ENCODE measurements at places on chromosomes 4 and X. TPM values are rescaled to one million over a fixed set of nuclear protein-coding genes. Genes with fewer than 3 reads are reported as not detected.

DNA sequence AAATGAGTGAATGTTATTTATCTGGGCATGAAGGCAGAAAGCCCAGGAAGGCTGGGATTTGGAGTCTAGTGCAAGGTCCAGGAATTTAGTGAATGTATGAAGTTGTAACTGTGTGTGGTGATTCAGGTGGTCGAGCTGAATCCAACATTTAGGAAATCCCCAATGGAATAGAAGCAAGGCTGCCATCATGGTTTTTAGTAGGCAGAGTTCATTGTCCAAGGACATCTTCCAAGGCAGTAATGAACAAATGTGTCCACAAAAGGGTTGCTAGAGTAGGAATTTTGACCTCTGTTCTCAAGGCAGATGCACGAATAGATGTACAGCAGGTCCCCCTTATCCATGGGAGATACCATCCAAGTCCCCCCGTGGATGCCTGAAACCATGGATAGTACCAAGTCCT, 42.9 kb upstream of the ACSL1 start:
- H3K4me3 ChIP-seq, result no peak overlapping the region
- no peak overlapping the region for H3K27ac ChIP-seq
- H3K27me3 ChIP-seq, result no peaks in the 10 kb centered on the region
- DNase-seq, result no peak

GRCh38 chrX:102599951-102600579, 750 bp downstream of the ARMCX5 start:
- no peaks in the 10 kb centered on the region for H3K27me3 ChIP-seq
- peak overlapping the region; percentile 78 for H3K27ac ChIP-seq
- H3K36me3 ChIP-seq, result no peaks in the 10 kb centered on the region
- no peaks in the 10 kb centered on the region for H3K4me1 ChIP-seq
- DNase-seq, result no peak

DNA sequence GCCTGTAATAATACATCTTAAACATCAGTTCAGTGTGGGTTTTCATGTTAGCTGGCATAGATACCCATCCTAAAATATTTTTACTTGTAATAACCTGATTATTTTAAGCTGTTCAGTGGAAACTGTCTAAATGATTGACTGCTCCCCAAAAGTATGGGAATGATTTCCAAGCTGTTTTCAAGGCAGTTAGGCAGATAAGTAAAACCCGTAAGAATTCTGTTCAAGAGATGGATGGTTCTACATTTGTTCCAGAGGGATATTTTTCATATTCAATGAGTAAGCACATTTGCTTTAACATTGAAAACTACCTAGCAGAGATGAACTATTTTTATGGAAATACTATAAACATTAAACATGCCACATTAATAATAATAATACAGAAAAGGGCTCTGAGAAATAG, 161.1 kb downstream of the UNC5C start:
- no peak overlapping the region for H3K27ac ChIP-seq
- no peaks in the 10 kb centered on the region for H3K36me3 ChIP-seq
- H3K4me3 ChIP-seq, result no peak overlapping the region
- H3K27me3 ChIP-seq, result no peaks in the 10 kb centered on the region
- no peak for DNase-seq
- no peaks in the 10 kb centered on the region for H3K4me1 ChIP-seq

GRCh38 chr4:62822306-62822705, 1586.9 kb downstream of the TECRL start:
- H3K4me1 ChIP-seq, result no peaks in the 10 kb centered on the region
- H3K4me3 ChIP-seq, result no peak overlapping the region
- no peak overlapping the region for H3K27ac ChIP-seq
- no peak for DNase-seq
- no peaks in the 10 kb centered on the region for H3K36me3 ChIP-seq

GRCh38 chrX:20001588-20001987, 10.7 kb upstream of the BCLAF3 start:
- no peaks in the 10 kb centered on the region for H3K27me3 ChIP-seq
- no peaks in the 10 kb centered on the region for H3K4me1 ChIP-seq
- no peak overlapping the region for H3K4me3 ChIP-seq
- no peak for DNase-seq
- no peak overlapping the region for H3K27ac ChIP-seq
- H3K36me3 ChIP-seq, result no peaks in the 10 kb centered on the region

DNA sequence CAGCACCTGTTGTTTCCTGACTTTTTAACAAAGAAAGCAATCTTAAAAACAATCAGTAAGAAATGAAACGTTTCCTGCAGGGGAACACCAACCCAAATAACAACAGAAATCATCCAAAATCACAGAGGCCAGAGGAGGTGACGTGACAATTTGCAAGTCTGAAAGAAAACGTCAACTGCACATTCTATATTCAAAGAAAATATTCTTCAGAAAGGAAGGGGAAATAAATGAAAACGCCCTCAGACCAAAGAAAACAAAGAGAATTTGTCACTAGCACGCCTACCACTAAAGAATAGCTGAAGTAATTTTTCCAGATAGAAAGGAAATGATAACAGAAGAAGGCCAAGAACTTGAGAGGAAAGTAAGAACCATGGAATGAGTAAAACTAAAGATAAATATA, 74.4 kb downstream of the CASP3 start:
- H3K4me1 ChIP-seq, result no peaks in the 10 kb centered on the region
- no peak for DNase-seq
- H3K27ac ChIP-seq, result no peak overlapping the region
- no peaks in the 10 kb centered on the region for H3K36me3 ChIP-seq
- H3K4me3 ChIP-seq, result no peak overlapping the region

DNA sequence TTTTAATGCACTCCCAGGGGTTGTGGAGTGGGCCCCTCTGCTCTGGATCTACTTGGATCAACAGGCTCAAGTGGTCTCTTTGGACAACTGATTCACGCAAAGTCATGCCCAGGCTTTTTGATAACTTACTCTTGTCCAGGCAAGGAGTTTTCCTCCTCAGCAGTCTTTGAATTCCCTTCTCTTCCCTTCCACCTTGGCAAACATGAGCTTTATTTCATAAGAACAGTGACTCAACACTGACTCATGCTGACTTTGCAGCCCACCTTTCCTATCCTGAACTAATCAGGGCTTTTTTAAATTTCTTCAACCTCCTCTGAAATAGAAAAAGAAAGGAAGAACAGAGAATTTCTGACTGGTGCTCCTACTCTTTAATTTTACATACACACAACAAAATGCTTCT, 132.1 kb upstream of the LDB2 start:
- H3K36me3 ChIP-seq, result no peaks in the 10 kb centered on the region
- DNase-seq, result no peak
- no peaks in the 10 kb centered on the region for H3K27me3 ChIP-seq
- no peak overlapping the region for H3K27ac ChIP-seq
- no peak overlapping the region for H3K4me3 ChIP-seq
- no peaks in the 10 kb centered on the region for H3K4me1 ChIP-seq

- H3K4me1 ChIP-seq, result peaks cover 25% of the 10 kb centered on the region
- peak; percentile 73 for DNase-seq
- no peak overlapping the region for H3K4me3 ChIP-seq
Observed at GRCh38 chrX:2502120-2502667, 1.4 kb upstream of the DHRSX start.

- peak overlapping the region; percentile 41 for H3K4me3 ChIP-seq
- no peaks in the 10 kb centered on the region for H3K36me3 ChIP-seq
- H3K4me1 ChIP-seq, result peaks cover 9% of the 10 kb centered on the region
- no peak for DNase-seq
- H3K27me3 ChIP-seq, result no peaks in the 10 kb centered on the region
- H3K27ac ChIP-seq, result peak overlapping the region; percentile 92
Observed at GRCh38 chrX:48540028-48540375, 488 bp downstream of the TBC1D25 start.

GRCh38 chr4:56892691-56893090, 15.0 kb upstream of the REST start:
- H3K4me1 ChIP-seq, result no peaks in the 10 kb centered on the region
- no peak overlapping the region for H3K4me3 ChIP-seq
- no peak for DNase-seq

DNA sequence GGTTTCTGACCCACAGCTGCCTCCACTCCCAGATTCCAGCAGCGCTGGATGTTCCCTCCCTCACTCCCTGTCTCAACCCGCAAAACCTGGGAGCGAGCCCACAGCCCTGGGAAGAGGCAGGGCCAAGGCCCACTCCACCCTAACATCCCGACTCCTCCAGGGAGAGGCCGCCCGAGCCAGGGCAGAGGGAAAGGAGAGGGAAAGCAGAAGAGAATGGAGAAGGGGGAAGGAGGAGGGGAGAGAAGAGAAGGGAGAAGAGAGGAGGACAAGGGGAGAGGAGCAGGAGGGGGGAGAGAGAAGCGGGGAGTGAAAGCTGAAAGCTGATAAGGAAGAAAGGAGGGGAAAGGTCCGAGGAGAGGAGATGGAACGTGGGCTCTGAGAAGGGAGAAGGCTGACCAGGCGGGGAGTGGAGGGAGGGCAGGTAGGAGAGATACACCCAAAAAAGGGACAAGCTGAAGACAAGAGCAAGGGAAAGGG, 120.2 kb upstream of the PJA1 start:
- no peaks in the 10 kb centered on the region for H3K27me3 ChIP-seq
- H3K4me3 ChIP-seq, result no peak overlapping the region
- peaks cover 9% of the 10 kb centered on the region for H3K4me1 ChIP-seq
- H3K36me3 ChIP-seq, result no peaks in the 10 kb centered on the region

GRCh38 chr4:151563194-151563593, 154.2 kb downstream of the FHIP1A start:
- no peaks in the 10 kb centered on the region for H3K4me1 ChIP-seq
- no peak for DNase-seq
- H3K4me3 ChIP-seq, result no peak overlapping the region

GRCh38 chr4:3266076-3266475, 17.1 kb downstream of the MSANTD1 start:
- H3K27me3 ChIP-seq, result no peaks in the 10 kb centered on the region
- H3K27ac ChIP-seq, result no peak overlapping the region
- DNase-seq, result no peak

GRCh38 chrX:125378205-125378604, 58.5 kb downstream of the TEX13C start:
- H3K36me3 ChIP-seq, result no peaks in the 10 kb centered on the region
- H3K27me3 ChIP-seq, result no peaks in the 10 kb centered on the region
- DNase-seq, result no peak
- H3K4me3 ChIP-seq, result no peak overlapping the region

GRCh38 chrX:46446727-46447378, 98.4 kb downstream of the ZNF674 start:
- peaks cover 34% of the 10 kb centered on the region for H3K36me3 ChIP-seq
- peak overlapping the region; percentile 67 for H3K4me3 ChIP-seq

- H3K4me1 ChIP-seq, result no peaks in the 10 kb centered on the region
- no peaks in the 10 kb centered on the region for H3K36me3 ChIP-seq
- H3K27me3 ChIP-seq, result no peaks in the 10 kb centered on the region
Observed at GRCh38 chr4:21742326-21742725, 206.2 kb downstream of the KCNIP4 start.

DNA sequence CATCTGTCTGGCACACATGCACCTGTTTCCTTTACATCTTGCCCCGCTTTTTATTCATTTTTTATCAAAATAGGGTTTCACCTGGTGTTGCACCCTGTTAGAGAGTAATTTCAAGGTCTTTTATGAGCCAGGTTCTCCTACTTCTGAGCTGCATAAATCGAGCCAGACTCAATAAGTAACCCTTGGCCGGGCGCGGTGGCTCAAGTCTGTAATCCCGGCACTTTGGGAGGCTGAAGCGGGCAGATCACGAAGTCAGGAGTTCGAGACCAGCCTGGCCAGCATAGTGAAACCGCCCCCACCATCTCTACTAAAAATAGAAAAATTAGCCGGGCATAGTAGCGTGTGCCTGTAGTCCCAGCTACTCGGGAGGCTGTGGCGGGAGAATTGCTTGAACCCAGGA, 1.0 kb upstream of the PPP2R3B start:
- DNase-seq, result peak; percentile 84
- H3K36me3 ChIP-seq, result no peaks in the 10 kb centered on the region
- H3K4me1 ChIP-seq, result peaks cover 5% of the 10 kb centered on the region
- peak overlapping the region; percentile 99 for H3K27ac ChIP-seq
- H3K27me3 ChIP-seq, result no peaks in the 10 kb centered on the region

GRCh38 chr4:83767067-83767466, 231.2 kb downstream of the GPAT3 start:
- H3K27ac ChIP-seq, result no peak overlapping the region
- H3K36me3 ChIP-seq, result no peaks in the 10 kb centered on the region
- no peaks in the 10 kb centered on the region for H3K4me1 ChIP-seq
- no peaks in the 10 kb centered on the region for H3K27me3 ChIP-seq
- DNase-seq, result no peak

DNA sequence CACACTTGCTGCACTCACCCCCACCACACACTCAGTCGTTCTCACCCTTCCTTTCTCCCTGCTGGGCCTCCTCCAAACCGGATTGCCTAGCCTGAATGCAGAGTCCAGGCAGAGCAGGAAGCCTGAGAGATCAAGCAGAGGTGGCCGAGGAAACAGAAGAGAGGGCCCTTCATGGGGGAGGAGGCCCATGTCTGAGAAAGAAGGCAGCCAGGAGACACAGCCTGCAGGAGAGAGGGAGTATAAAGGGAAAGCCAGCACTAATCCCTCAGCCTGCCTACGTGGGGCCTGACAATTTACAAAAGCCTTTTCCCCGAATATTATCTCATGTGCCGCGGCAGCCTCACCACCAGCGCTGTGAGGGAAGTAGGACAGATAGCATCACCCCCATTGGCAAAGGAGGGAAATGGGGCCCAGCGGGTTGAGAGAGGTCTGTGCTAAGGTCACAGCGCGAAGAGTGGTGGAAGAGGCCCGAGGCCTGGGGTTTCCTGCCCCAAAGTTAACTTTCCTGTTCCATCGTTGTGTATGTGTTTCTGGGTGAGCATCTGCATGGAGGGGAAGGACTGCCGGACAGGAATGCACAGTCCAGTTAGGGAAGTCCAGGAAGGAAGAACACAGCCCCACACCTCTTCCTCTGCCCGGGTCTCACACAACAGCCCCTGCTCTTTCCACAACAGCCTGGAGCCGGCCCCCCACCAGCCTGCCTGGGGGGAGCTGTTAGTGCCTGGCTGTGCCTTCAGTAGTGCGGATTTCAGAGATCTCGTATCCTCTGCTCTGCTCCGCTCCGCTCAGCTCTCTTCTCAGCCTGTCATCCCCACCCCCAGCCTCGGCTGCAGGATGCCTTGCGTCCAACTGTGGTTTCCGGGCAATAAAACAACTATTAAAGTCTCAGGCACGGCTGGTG, 50.9 kb upstream of the BCOR start:
- H3K36me3 ChIP-seq, result no peaks in the 10 kb centered on the region
- peak; percentile 80 for DNase-seq
- peaks cover 92% of the 10 kb centered on the region for H3K27me3 ChIP-seq
- no peak overlapping the region for H3K27ac ChIP-seq

DNA sequence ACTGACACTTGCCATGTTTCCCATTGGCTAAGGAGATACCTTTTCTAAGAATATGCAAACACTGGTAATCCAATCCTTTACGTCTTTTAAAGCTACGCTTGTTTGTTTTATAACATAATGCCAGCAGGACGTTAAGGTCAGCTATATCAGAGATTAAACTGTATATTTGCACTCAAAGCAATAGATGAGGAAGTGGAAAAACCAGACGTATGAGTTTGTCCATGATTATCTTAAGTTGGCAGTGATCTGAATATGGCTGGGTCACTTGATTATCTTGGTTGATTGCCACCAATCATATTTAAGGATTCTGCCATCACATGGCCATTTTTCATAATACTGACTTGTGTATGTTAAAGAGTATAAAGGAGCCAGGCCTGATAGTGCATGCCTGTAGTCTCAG, 19.4 kb downstream of the TMSB4X start:
- no peaks in the 10 kb centered on the region for H3K27me3 ChIP-seq
- no peak for DNase-seq
- H3K36me3 ChIP-seq, result no peaks in the 10 kb centered on the region
- peaks cover 19% of the 10 kb centered on the region for H3K4me1 ChIP-seq

MAP3K15 gene
- total RNA-seq, result 8.0 TPM

P2RY10 gene
- 30.5 TPM for total RNA-seq

HTRA3 gene
- total RNA-seq, result 3.5 TPM

ANOS1 gene
- total RNA-seq, result 0.75 TPM

UXT gene
- total RNA-seq, result 121 TPM

KCND1 gene
- 1.5 TPM for total RNA-seq

SPANXA1 gene
- not detected for total RNA-seq

GPR119 gene
- total RNA-seq, result not detected

DKK2 gene
- total RNA-seq, result 2.0 TPM
